ENCODE measurements at places on chromosomes 4 and X. TPM values are rescaled to one million over a fixed set of nuclear protein-coding genes. Genes with fewer than 3 reads are reported as not detected.

Gene EDA2R
- 0.80 TPM for total RNA-seq

Gene C1QTNF7
- total RNA-seq: 0.07 TPM

Gene ELK1
- 33.8 TPM for total RNA-seq

Gene VEGFC
- 0.89 TPM for total RNA-seq

Gene F11
- 0.30 TPM for total RNA-seq

Gene DMRTC1
- not detected for total RNA-seq

Gene PNMA5
- 0.22 TPM for total RNA-seq

Gene CLDN34
- total RNA-seq: not detected

Gene CDKL2
- 0.28 TPM for total RNA-seq
